Osteocyte (in vitro differentiated cells): ENCODE measurements at places on chromosomes 7 and 10.

DNA sequence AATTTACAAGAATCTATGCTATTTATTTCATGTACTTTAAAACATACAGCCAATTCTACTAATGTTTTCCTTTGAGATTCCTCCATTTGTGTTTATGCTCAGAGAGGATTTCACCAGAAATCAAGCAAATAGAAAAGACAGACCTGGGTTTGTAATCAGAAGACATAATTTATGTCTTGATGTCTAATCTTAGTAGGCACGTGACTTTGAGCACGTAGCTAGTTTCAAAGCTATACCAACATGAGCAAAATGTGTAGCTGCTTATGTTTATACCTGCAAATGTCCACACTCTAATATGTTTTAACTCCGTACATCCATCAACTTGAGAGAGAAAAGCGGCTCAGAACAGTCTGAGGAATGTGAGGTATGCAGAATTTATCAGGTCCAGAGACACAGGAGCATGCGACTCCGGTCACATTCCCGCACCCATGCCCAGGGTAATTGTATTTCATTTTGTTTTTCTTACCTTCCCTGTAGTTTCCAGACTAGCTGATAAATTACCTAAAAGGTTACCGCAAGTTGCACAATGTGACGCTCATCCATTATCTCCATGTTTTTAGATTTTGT lies 40.0 kb downstream of the SVOPL start:
- DNase-seq = no peak

DNA sequence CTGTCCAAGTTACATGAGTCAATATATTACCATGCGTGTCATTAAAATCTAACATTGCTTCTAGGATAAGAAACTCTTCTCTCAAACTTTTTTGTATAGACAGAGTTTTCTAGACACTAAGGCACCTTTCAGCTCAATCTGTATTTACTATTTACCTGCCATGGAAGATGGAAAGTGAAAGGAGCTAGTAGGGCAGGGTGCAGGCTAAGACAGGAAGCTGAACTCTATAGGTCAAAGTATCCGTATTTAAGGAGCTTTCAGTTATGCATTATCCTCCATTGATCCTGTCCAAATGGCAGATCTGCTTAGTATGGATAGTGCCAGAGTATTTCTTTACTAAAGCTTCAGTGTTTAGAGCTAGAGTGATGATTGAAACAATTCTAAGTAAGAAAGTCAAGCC lies 612.8 kb downstream of the IPMK start:
- DNase-seq = no peak

- DNase-seq = no peak
Measured at GRCh38 chr7:129110258-129110981, 34.1 kb upstream of the TSPAN33 start.

- DNase-seq = no peak
Measured at GRCh38 chr10:28514648-28515047, 18.3 kb upstream of the WAC start.

GRCh38 chr10:28558186-28558585 lies 25.3 kb downstream of the WAC start:
- DNase-seq = no peak

DNA sequence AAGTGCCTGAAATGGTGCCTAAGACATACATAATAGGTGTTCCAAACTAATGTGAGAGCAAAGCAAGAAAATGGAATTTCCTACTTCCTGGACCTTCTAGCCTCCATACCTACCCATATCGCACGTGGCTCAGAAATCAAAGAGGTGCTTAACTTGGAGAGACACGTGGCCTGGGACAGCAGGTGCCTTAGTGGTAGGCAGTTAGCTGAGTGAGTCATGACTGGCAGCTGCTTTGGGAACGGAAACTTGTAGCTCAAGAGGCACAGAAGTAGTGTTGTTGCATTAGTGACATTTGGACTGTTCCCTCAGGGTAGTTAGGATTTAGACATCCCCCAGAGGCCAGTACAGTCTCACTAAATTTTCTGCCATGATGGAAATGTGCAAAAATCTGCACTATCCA lies 12.0 kb upstream of the BMPER start:
- DNase-seq = no peak

GRCh38 chr7:147711447-147711846 lies 879.1 kb upstream of the C7orf33 start:
- no peak for DNase-seq

- DNase-seq = no peak
Measured at GRCh38 chr7:122546496-122546895, 152.4 kb downstream of the RNF133 start.

DNA sequence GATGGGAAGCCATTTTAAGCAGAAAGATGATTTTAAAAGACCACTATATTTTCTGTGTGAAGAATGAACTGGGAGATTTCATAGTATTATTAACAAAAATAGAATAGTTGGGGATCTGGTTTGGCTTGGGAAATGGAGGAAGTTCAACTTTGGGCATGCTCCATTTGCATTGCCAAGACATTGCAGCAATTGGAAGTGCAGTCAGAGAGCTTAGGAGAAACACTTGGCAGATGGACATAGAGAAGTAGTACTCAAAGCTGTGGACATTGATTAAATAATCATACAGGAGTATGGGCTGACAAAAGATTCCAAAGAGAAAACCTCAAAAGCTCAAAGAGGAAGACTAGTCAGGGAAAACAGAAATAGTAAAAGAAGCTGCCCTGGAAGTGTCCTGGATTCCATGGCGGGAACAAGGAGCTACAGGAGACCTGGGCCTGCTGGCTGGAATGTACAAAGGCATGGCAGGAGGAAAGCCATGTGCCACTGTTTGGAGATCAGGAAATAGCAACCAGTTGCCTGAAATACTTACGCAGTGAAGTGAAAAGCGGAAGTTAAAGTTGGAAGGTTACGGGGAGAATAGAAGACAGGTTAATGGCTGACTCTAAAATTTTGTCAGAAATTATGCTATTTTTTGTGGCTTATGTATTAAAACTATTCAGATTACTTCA lies 93.6 kb upstream of the MXI1 start:
- DNase-seq = no peak

DNA sequence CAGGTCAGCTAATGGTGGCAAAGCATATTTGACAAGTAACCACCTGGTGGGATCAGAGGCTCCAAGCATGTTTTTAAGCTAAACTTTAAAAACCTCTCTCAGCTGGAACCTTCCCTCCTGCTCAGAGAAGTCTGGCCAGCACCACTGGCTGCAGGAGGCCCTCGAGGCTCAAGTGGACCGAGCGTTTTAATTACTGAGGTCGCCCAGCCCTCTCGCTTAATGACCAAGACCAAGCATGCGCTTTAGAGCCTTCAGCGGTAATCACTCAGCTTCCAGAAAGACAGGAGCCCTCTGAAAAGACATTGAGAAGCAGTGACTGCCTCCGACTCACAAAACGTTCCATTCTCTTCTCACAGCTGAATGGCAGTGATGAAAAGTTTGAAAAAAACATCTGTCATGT lies 383.4 kb upstream of the ADARB2 start:
- DNase-seq = no peak

- DNase-seq = no peak
Measured at GRCh38 chr10:43596546-43596945, 9.7 kb upstream of the ZNF485 start.

DNA sequence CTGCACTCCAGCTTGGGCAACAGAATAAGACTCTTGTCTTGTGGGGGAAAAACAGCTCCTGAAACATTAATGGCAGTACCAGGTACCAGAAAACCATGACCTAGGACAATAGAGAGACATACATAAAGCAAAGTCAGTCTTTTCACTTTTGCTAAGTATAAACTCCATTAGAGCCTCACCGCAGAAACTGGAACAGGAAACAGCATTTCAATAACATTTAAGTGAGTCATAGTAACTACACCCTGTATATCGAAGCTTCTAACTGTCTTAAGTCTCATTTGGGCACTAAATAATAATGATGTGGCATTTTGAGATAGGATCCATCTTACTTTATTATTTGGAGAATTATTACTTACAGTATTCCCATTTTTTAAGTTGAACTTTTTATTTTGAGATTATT lies 517.8 kb upstream of the CELF2 start:
- no peak for DNase-seq

DNA sequence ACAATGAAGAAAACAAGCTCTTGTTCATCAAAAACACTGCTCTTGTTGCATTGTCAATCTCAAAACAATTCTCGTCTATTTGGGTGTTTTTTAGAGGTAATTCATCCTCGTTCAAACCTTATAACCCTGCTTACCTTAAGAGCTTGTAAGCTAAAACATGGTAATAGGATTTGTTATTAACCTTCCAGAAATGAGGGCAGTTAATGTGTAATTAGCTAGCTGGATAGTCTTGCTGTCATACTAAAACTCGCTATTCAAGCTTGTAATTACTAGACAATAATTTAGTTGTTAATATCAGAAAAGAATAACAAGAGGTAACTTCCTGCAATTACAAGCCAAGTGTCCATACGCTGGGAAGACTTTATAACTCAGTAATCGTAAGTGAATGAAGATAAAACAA lies 101.6 kb downstream of the UBE2H start:
- no peak for DNase-seq

- DNase-seq = no peak
Measured at GRCh38 chr7:131203291-131203976, 124.2 kb upstream of the MKLN1 start.

DNA sequence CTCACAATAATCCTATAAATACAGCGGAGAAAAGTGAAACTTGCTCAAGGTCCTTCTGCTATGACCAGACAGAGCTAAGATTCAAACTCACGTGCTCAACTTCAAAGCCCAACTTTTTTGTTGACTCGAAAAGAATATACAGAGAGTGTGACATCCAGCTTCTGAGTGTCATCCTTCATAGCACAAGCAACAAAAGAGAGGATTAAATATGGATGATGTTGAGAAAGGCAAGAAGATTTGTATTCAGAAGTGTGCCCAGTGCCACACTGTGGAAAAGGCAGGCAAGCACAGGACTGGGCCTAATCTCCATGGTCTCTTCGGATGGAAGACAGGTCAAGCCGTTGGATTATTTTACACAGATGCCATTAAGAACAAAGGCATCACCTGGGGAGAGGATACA lies 2.1 kb upstream of the FAM3C start:
- DNase-seq = no peak

DNA sequence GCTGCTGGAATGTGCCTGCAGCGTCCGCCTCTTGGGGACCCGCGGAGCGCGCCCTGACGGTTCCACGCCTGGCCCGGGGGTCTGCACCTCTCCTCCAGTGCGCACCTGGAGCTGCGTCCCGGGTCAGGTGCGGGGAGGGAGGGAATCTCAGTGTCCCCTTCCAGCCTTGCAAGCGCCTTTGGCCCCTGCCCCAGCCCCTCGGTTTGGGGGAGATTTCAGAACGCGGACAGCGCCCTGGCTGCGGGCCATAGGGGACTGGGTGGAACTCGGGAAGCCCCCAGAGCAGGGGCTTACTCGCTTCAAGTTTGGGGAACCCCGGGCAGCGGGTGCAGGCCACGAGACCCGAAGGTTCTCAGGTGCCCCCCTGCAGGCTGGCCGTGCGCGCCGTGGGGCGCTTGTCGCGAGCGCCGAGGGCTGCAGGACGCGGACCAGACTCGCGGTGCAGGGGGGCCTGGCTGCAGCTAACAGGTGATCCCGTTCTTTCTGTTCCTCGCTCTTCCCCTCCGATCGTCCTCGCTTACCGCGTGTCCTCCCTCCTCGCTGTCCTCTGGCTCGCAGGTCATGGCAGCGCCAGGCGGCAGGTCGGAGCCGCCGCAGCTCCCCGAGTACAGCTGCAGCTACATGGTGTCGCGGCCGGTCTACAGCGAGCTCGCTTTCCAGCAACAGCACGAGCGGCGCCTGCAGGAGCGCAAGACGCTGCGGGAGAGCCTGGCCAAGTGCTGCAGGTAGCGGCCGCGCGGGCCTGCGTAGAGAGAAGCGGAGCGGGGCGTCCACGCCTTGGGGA lies 645 bp downstream of the SLC26A4 start:
- DNase-seq = no peak

GRCh38 chr10:2658780-2659179 lies 408.6 kb upstream of the PFKP start:
- DNase-seq = no peak

DNA sequence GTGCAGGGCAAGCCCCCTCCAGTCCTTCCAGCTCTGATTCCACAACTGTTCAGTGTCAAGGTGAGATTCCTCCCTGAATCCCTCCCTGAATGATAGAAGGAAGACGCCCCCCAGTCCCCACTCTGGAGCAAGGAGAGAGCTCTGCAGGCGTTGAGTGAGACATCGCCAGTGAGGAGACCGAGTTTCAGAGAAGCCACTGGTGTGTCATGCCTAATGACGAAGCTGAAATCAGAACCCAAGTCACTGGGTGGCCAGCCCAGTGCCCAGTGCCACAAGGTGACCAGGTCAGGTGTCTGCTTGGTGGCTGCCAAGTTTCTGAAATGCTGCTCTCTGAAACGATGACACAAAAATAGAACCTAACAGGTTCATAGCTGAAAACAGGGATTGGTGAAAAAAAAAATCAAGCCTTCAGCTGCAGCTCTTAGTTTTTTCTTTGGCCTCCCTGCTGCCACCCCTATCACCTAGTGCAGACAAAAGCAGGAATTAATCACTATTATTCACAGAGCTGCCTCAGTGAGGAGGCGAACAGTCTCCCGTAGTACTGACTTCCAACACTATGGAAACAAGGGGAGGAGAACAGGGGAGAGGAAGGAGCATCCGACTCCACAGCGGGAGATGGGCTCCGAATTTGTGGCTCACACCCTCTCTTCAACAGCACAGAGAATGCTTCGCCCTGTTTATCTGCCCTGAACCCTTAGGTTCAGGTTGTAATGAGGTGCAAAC lies 153.5 kb downstream of the ARHGAP12 start:
- no peak for DNase-seq

DNA sequence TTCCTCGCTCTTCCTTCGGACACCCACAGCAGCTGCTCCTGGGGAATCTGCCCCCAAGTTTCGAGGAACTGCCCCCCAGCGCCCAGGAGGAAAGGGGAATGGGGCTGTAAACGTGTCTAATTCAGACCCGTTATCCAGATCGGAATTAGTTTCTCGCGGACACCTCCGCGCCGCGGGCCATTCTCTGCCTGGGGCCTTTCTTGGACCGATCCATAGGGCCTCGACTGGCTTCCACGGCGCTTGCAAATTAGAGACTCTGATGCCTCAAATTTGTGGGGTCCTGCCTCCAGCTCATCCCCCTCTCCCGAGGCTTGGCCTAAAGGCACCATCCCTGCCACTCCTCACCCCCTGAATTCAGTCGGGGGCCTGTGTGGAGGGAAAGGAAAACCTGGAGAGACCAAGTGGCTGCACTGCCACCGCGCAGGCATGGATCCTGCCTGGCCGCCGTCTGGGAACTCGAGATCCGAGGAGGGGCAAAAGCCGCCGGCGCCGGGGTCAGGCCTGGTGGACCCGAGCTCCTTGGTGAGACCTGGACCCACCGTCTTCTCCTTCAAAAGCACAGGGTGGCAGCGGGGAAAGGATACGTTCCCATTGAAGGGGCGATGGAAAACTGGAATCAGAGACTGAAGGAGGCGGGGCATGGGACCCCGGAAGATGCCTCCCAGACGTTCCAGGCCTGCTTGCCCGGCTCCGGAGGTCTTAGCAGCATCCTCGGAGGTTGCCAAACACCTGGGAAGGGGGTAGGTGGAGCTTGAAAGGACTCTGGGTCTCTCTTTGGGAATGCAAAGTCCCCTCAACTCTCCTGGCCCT lies 13.7 kb downstream of the LBX1 start:
- no peak for DNase-seq

- DNase-seq = no peak
Measured at GRCh38 chr10:65701168-65701776, 1224.6 kb upstream of the LRRTM3 start.
